Activated CD8-positive, alpha-beta T cell treated with anti-CD3 and anti-CD28 coated beads for 36 hours (primary cell): ENCODE measurements at places on chromosomes 11 and 22. TPM values are rescaled to one million over a fixed set of nuclear protein-coding genes. Genes with fewer than 3 reads are reported as not detected.
A peak's percentile ranks its signal among the peaks of the same experiment; 100 is the strongest.

DNA sequence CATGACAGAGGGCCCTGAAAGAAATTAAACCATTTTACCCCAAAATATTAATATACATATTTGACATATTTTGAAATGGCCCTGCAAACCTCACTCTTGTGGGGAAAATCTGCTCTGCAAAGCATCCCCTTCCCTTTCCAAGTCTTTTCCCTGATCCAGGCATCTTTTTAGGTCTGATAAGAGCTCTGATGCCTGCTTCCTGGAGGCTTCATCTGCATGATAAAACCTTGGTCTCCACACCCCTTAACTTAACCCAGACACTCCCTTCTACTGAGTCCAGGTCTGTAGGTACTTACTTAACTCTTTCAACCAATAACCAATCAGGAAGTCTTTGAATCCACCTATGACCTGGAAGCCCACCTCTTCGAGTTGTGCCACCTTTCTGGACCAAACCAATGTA, 1.8 kb upstream of the LGALS12 start:
- DNase-seq: no peak

The CHRNA10 gene
- total RNA-seq: 1.0 TPM

The POU2AF1 gene
- 3.6 TPM for total RNA-seq

DNA sequence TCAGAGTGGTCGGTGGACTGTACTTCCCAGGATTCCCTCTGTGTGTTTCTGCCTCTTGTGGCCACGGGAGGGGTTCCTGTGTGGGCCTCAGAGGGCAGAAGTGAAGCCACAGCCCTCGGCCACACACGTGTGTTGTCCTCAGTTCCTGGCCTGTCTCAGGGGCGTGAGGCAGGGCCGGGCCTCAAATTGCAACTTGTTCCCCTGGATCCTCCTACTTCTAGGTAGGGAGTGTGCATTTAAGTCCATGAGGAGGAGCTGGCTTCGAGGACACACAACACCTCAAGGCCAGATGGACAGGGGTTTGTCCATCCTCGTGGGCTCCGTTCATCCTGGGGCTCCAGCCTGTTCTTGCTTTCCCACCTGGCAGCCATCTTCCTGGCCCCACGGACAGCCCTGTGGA, 573.0 kb downstream of the TBC1D22A start:
- DNase-seq: no peak

The SCN4B gene
- total RNA-seq: 0.72 TPM

GRCh38 chr22:32603651-32604540, 129.3 kb downstream of the FBXO7 start:
- no peak for DNase-seq

DNA sequence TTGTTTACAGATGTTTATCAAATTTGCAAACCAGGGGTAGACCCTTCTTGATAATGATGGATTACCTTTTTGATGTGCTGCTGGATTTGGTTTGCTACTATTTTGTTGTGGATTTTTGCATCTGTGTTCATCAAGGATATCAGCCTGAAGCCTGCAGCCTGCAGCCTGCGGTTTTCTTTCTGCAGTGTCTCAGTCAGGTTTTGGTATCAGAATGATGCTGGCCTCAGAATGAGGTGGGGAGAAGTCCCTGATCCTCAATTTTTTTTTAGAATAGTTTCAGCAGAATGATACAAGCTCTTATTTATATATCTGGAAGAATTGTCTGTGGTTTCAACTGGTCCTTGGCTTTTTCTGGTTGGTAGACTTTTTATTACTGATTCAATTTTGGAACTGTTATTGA, 19.7 kb upstream of the RAB38 start:
- no peak for DNase-seq

DNA sequence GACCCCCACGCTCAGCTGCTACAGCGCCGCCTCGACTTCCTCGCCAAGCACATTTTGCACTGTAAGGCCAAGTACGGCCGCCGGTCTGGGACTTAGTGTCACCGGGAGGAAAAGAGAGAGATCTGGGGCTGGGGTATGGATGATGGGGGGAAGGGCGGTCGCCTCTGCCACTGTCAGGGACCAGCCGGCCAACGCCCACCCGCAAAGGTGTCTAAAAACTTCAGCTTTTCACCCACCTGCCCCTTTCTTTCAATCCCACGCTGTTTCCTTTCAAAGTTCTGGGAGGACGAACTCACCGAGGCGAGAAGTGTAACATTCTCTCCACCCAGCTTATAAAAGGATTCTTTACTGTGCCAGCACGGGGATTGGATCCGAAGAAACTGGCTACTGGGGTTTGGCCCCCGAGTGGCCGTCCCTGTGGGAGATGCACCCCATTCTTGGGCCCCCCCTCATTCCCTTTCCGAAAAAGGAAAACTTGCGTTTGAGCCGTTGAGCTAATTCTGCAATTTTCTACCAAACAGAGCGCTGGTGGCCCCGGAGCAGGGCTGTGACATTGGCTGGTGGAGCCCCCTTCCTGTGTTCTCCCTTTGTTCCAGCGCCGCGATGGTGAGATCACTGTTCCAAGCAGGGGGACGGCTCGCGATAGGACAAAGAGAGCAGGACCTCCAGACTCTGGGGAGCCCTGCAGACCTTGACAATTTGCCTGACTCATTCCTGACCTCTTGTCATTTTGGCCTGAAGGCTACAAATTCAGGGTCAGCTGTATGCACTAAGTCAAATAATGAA, 1.8 kb downstream of the FJX1 start:
- DNase-seq: peak; percentile 23

The TRPC6 gene
- not detected for total RNA-seq

GRCh38 chr11:73155102-73155501, 13.0 kb upstream of the FCHSD2 start:
- DNase-seq: no peak

DNA sequence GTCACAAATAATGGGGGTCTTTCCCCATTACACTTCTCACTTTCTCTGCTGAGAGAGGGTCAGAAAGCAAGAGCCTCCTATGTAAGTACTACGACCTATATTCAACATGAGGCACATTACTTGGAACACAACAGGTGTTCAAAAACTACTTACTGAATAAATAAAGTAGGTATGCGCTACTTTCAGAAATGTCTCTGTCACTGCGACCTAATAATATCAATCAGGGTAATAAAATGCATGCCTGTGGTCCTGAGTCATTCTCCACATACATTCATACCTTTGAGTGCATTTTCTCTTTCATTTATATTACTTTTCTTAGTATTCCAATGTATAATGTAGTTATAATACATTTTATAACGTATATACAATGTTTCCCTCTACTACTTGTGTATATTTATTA, 838.9 kb downstream of the DLG2 start:
- DNase-seq: no peak

The P2RX6 gene
- 0.25 TPM for total RNA-seq

- DNase-seq: no peak
These were observed 153.4 kb upstream of the B3GAT1 start for GRCh38 chr11:134565343-134565891.
